ENCODE measurements at places on chromosomes 12 and 14.
A peak's percentile ranks its signal among the peaks of the same experiment; 100 is the strongest.

- DNase-seq = no peak
Measured at GRCh38 chr12:117587631-117588287, 226.3 kb upstream of the NOS1 start.

- no peak for DNase-seq
Measured at GRCh38 chr14:94691660-94692034, 78.3 kb downstream of the GSC start.

- no peak for DNase-seq
Measured at GRCh38 chr12:85803231-85803630, 33.0 kb downstream of the RASSF9 start.

GRCh38 chr12:12563290-12563928, 746 bp upstream of the DUSP16 start:
- DNase-seq = no peak

DNA sequence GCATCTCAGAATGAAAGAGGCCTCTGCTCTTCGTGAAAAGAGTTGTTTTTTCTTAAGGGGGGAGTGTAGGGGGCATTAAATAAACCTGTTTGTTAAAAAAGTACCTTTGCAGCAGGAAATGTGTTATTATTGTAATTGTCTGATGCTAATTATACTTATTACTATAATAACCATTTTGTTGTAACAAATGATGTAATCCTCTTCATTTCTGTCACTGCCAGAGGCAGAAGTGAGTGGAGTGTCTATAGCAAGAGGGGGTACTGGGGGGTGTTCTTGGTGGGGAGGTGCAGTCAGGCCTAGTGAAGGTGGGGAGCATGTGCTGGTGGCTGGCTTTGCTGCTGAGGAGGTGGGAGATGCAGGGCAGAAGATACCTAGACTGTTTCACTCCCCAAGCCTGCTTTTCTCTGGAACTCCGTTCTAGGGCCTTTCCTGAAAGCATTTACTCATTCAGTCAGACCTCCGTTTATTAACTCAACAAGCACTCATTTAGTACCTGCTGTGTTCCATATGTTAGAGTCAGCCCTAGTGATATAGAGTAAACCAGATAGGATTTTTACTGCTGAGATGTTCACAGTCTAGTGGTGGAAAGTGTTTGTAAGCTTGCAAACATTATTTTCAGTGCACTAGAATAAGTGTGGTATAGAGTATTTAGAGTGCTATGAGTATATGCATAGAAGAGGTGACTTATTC, 77.5 kb upstream of the CISTR start:
- no peak for DNase-seq

- DNase-seq = no peak
Measured at GRCh38 chr12:5243014-5243413, 188.9 kb upstream of the NTF3 start.

- peak; percentile 47 for DNase-seq
Measured at GRCh38 chr12:27822076-27822712, 42.2 kb upstream of the MANSC4 start.

- no peak for DNase-seq
Measured at GRCh38 chr12:31288381-31288780, 37.6 kb downstream of the SINHCAF start.

GRCh38 chr12:1533602-1534304, 60.6 kb downstream of the FBXL14 start:
- DNase-seq = no peak

GRCh38 chr12:124520265-124520701, 47.1 kb downstream of the NCOR2 start:
- no peak for DNase-seq

DNA sequence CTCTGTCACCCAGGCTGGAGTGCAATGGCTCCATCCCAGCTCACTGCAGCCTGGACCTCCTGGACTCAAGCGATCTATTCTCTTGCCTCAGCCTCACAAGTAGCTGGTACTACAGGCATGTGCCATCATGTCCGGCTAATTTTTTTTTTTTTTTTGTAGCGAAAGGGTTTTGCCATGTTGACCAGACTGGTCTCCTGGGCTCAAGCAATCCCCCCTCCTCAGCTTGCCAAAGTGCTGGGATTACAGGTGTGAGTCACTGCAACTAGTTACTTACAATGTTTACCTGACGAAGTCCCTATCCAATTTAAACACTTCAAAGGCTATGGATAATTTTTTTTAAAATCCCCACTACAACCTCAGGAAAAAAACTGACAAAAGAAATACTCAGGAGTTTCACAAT, 1.8 kb downstream of the KRR1 start:
- no peak for DNase-seq

DNA sequence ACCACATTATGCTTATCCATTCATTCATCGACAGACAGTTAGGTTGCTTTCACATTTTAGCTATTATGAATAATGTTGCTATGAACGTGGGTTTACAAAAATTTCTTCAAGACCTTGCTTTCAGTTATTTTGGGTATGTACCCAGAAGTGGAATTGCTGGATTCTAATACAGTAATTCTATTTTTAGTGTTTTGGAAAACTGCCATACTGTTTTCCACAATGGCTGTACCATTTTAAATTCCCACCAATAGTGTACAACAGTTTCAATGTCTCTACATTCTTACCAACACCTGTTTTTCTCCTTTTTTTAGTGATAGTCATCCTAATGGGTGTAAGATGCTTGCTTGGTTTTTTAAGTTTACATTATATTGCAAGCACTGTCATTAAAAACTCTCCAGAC, 147.5 kb downstream of the ZFP36L1 start:
- DNase-seq = no peak

- no peak for DNase-seq
Measured at GRCh38 chr14:69664865-69665526, 53.6 kb downstream of the SUSD6 start.

GRCh38 chr14:52044791-52045522, 23.9 kb downstream of the NID2 start:
- no peak for DNase-seq

DNA sequence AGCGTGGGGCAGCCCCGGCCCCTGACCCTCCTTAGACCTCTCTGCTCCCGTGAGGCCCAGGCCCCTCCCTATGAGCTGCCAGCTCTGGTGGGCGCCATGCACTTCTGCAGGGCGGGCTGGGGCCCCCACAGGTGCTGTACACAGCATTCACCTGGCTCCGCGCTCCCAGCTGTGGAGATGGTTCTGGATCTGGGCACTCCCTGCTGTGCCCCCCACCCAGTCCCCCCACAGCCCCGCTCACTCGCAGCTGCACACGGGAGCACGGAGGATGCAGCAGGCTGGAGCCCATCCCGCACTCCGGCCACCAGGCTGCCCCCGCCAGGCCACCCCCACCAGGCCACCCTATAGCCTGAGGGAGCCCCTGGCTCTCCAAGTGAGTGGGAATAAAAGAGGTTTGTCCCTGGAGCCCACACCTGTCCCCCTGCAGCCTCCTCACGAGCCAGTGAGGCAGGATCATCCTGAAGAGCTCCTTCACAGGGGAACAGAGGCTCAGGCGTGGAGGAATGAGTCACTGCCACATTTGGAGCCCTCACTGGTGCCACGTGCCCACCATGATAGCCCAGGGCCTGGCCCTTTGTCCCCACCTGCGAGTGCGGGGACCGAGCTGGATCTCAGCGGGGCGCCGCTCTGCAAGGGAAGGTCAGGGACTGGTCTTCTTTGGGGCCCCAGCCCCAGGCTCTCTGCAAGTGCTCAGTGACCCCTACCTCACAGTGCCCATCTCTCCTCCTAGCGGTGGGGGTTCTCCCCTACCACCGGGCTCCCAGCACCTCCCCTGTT, 1.9 kb downstream of the ADSS1 start:
- DNase-seq = no peak

GRCh38 chr12:131921866-131922769, 7.0 kb upstream of the PUS1 start:
- DNase-seq = no peak

GRCh38 chr14:103137689-103138300, 14.5 kb downstream of the TNFAIP2 start:
- no peak for DNase-seq

GRCh38 chr12:109720152-109720856, 6.7 kb downstream of the FAM222A start:
- DNase-seq = no peak

GRCh38 chr12:120960657-120961056, 17.7 kb upstream of the HNF1A start:
- DNase-seq = no peak

GRCh38 chr12:89481213-89481914, 43.2 kb downstream of the GALNT4 start:
- no peak for DNase-seq

DNA sequence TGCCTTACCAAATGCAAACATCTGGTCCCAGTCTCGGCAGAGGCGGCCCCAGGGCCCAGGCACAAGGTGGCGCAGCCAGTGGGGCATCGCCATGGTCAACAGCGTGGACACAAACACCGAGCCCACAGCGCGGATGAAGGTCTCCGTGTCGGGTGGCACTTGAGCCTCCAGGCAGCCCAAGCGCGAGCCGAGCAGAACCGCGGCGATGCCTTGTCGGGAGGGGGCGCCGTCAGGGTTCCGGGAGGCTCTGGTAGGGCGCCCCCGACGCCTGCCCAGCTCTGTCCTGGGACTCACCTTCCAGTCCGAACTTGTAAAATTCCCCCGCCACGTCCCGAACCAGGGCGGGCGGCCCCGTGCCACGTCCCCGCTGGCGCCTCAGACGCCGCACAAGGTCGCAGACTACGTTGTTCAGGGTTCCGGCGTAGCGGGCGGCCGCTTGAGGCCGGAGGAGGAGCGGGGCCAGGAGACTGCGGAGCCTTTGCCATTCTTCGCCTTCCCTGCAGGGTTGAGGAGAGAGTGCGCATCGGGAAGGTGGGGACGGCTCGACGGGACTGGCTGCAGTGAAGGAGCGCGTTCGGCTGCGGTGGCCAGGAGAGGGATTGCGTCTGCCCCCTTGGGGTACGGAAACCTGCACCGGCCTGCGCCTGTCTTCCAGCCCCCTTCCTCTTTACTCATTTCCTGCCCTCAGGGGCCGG, 1.7 kb downstream of the CYP27B1 start:
- DNase-seq = peak; percentile 31

DNA sequence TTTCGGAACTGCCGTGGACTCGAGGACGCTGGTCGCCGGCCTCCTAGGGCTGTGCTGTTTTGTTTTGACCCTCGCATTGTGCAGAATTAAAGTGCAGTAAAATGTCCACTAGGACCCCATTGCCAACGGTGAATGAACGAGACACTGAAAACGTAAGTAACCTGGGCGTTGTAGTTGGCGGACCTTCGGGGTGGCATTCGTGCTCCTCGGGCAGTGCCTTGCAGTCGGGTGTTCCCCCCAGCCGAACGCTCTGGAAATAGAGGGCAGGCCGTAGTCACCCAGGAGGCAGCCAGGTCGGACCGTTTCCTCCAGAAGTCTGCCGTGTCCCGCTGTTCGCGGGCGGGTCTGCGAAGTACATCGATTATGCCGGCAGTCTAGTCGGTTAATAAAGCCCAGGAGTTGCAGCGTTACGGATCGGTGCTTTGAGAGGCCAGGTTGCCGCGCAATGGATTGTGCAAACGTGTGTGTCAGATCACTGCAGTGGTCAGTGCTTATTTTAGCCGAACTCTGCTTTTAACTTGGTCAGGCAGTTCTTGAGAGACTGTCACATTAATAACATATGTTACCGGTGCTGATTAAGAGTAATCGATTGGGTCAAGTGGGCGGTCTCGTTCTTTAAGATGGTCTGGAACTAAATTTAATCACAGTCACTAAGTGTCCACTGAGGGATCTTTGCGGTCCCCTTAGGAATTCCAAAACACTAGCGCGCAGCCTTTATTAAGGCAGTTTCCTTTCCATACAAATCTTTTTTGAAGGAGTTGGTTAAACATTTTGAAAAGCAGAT, 906 bp downstream of the MARK3 start:
- DNase-seq = peak; percentile 15

DNA sequence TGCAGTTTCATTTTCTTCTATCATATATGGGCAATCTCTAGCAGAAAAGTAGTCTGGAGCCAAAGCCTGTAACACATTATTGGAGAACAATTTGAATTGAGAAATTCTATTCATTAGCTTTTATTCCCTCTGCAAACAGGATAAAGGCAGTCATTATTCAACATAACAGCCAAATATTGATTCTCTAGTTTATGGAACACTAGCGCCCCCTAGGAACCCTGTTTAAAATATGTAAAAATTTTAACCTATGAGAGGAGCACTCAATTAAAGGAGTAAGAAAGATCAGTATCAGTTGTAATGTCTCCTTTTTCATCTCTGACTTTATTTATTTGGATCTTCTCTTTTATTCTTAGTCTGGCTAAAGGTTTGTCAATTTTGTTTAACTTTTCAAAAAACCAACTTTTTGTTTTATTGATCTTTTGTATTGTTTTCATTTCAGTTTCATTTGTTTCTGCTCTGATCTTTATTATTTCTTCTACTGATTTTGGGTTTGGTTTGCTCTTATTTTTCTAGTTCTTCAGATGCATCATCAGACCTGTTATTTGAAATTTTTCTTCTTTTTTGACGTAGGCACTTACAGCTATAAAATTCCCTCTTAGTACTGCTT, 4.8 kb upstream of the LMNTD1 start:
- no peak for DNase-seq

- no peak for DNase-seq
Measured at GRCh38 chr14:95388699-95389098, 69.0 kb upstream of the CLMN start.

DNA sequence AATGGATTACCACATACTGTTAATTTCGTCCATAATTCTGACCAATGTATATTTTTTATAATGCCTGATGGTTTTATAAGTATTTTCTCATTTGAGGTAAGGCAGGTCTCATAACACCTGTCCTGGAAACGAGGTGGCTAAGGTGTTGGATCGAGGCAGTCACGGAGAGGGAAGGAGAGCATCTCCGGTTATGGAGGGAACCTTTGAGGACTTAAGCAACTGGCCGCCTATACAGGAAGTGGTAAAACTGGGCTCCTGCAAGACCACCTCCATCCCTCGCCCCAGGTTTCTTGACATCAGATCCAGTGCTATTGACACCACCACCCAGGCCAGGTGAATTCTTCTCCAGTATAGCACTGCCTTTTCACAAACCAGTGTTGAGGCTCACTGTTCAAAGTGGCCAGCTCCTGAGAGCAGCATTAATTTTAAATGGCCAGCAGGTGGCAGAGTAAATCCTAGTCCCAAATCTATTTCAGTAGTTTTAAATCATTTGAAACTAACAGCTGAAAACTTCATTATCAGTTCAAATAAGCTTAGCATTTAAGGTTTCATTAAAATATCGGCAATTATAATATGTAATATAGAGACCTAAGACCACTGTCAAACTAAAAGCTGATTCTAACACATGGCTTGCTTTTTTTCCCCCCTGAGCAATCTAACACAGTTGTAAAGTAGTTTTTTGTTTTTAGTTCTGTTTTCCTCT, 100.8 kb downstream of the PPM1A start:
- no peak for DNase-seq

DNA sequence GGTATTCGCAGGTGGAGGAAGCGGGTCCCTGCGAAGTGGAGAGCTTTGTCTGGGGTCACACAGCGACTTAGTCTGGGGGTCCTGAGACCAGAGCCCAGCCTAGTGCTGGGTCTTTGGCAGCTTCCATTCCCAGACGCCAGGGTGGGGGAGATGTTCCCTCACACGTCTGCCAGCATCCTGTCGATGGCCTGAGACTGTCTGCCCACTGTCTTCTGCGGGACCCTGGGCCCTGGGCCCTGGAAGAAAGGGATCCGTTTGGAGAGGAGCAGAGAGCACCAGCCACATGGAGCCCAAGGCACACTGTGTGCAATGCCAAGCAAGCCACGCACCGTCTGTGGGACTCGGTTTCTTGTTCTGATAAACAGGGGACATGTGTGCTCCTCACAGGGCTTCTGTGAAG, 197.2 kb downstream of the KIF26A start:
- peak; percentile 2 for DNase-seq

GRCh38 chr14:82720946-82721345, 1187.3 kb upstream of the SEL1L start:
- DNase-seq = no peak

Data from activated CD4-positive, alpha-beta T cell treated with anti-CD3 and anti-CD28 coated beads for 1 hour (primary cell).